ENCODE measurements at places on chromosomes 5 and 9.

- DNase-seq, result no peak
These were observed 30.1 kb downstream of the ADAMTSL2 start for GRCh38 chr9:133564451-133565116.

DNA sequence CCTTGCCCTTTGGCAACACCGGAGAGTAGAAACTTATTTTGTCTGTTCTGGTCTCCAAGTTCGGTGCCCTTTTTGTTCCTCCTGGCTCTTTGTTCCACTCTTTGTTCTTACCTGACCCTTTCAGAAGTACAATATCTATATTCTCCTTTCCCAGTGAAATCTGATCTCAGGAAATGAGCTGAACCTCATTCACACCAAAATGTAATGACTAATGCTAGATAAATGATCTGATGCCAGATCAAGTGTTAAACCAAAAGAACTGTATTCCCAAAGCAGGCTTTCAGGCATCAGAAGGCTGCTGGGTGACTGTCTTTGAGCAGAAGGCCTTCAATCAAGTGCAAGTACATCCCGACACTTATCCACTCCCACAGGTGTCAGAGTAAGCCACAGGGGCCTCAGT is 156.4 kb downstream of the SPOCK1 start:
- no peak for DNase-seq

DNA sequence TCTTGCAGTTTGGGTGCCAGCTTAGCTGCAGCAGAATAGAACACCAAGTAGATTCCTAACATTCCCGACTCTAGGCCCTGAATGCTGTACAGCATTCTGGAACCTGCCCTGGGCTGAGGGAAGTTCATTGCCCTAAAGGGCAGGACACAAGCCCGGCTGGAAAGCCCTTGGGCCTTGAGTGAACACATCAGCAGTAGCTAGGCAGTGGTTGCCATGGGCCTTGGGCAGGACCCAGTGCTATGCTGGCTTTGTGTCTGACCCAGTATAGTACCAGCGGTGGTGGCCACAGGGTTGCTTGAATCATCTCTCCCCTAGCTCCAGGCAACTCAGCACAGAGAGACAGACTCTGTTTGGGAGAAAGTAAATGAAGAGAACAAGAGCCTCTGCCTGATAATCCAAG is 137.8 kb downstream of the AGTPBP1 start:
- no peak for DNase-seq

- DNase-seq, result no peak
These were observed 525.6 kb downstream of the PDE4D start for GRCh38 chr5:59367791-59368394.

DNA sequence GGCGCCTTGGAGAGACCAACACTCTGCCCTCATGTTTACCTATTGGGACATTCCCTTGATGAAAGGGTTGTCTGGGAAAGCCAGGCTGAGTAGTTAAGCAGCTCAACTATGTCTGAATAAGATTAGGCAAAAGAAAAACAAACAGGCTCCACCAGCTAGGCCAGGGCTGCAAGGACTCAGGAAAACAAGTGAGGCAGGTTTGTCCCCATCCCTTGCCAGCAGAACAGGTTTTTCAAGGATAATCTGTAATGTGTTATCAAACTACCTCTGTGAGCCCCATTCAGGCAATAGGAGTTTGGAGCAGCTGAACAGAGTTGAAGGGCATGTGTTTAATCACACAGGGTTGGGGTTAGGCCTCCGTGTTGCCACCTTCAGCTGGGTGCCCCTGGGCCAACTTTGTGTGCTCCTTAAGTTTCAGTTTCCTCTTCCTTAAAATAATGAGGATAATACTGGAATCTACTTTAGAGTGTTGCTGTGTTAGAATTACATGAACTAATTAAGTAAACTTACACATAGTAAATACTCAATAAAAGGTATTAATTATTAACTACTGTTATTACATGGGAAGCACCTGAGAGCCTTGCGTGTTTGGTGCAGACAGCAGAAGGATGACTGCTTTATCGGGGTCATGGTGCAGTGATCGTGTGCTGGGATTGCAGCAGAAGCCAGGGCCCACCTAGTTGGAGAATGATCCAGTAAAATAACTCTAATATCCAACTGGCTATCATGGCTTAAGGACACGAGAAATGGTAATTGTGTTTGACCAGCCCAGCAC is 72.1 kb upstream of the ATP10B start:
- no peak for DNase-seq

DNA sequence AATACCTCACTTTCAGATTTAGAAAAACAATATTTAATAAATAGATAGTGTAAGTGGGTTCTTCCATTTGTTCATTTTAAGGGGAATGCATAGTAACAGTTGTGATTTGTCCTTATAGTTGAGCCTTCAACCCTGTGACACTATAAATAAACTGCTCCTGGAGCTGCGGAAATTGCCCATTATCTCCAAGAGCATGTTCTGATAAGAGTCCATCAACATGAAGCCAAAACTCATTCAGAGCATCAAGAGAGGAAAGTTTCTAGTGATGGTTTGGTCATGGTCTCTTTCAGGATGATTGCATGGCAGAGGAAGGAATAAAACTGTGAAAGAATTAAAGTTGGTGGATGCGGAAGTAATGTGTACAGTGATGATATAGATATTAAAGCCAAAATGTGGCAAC is 772.1 kb upstream of the DMAC1 start:
- DNase-seq, result no peak

- no peak for DNase-seq
These were observed 46.0 kb downstream of the RORB start for GRCh38 chr9:74543145-74543544.

DNA sequence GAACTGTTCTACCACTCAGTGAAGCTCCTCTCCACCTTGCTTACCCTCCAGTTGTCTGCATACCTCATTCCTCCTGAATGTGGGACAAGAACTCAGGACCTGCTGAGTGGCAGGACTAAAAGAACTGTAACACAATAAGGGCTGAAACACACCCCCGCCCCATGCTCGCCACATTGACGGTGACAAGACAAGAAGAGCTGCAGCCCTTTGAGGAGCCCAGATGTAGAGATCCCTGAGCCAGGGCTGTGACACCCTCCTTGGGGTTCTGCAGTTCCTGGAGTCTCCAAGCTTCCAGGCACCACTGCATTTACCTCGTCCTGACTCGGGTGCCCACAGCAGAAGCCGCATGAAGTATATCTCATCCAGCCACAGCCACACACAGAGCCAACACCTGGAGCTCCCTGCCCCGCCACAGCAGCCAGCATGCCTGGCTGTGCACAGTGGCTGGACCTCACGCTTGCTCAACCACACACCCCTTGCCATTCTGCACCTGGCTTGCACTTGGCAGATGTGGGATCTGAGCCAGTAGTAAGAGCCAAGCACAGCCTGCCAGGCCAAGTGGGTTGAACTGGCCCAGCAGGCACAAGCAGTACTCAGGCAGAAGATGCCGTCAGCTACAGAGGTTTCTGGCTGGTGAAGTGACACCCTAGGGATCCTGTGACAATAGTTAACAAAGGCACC is 166.1 kb downstream of the RNF180 start:
- DNase-seq, result no peak

- no peak for DNase-seq
These were observed 97.2 kb downstream of the MVB12B start for GRCh38 chr9:126423916-126424185.

GRCh38 chr9:124939944-124940343 is 939 bp downstream of the GOLGA1 start:
- DNase-seq, result no peak

DNA sequence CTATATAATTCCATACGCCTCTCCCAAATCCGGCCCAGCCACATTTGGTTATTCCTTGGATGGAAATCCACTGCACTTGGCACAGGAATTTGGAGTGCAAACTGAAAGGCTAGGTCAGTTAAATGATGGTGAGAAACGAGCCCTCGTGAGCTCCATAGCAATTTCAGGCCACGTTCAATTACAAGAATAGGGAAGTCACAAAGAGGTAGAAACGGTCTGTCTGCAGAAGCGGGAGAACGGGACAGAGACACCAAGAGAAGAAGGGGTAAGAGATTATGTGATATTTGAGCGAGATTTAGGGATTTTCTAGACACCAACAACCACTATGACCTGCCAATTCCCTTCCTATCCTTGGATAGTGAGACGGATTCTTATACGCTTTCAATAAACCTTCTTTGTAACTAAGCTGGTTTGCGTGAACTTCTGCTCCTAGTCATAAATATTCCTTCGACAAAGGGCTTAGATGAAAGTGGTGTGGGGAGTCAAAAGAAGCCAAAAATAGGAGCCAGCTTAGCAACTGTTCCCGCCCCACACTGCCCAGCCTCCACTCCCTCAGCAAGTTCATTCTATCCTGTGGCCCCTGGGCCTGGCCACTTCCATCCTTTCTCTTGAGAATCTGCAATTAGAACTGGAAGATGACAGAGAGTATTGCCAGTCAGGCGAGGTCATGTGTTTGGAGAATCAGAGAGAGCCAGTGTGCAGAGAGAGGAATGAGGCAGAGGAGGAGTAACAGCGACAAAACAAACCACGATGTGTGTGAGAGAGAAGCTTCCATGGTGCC is 118.4 kb downstream of the ZNF608 start:
- no peak for DNase-seq
